Stimulated activated naive CD4-positive, alpha-beta T cell treated with Interleukin-2 at 50 U/mL for 16 hours (primary cell): ENCODE measurements at places on chromosomes 6 and 20.

- DNase-seq, result no peak
Measured at GRCh38 chr6:139030228-139030963, 1.9 kb downstream of the ABRACL start.

DNA sequence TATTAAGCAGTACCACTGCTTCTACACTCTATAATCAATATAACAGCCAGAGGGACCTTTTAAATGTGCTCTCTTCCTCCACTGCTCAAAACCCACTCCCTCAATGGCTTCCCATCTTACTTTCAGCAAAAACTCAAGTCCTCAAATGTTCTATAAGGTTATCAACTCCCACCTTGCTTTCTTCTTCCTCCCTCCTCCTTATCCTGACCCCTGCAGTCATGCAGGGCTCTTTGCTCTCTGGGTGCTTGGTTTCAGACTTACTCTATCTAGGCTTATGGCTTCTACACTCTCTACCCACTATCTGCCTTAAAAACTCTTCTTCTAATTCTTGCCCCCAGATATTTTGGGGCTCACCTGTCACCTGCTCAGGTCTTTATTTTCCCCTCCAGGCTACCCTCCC is 5.3 kb downstream of the ARHGAP18 start:
- no peak for DNase-seq

DNA sequence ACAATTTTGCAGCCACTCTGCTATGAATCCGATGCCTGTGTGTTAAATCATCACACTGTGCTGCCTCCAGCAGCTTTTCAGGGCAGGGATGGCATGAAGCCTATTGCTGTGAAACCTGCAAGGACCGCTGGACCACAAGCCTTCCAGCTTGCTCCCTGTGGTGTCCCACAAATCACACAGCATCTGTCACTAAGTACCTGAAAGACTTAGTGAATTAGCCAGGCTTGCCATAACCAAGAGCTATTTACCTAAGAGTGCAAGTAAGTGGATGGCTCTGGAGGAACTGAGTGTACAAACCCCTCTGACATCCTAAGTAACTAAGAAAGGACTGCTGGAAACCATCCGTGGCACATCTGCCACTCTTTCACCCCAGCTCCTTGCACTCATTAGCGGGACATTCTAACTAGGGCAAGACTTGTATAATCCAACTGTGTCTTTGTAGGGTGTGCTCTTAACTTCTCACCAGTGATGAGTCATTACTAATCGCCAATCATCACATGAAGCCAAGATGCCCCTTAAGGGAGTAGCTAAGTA is 34.7 kb downstream of the FOXQ1 start:
- no peak for DNase-seq

DNA sequence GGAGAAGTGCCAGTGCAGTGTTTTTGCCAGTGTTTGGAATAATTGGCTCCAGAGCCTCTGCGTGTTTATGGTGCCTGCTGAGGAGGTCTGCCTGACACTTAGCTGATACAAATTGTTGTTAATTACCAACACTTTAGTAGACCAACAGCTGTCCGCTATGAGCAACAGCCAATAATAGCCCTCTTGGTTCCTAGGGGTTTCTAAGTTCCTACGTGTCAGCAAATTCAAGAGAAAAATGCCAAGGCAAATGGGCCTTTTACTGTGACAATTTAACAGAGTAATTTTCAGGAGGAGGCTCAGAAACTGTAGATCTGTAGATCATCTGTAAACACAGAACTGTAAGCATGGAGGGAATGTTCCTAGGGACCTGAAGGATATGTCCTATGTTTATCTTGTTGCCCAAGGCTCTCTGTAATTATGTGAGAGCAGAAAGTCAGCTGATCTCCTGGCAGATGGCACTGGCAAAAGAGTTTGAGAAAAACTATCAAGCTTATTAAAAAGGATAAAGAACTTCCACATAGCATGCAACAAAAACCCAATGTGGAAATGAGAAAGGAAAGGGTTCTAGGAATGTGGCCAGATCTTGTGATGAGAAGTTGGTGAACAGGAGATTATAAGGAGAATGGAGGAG is 157.7 kb downstream of the GJA1 start:
- no peak for DNase-seq

DNA sequence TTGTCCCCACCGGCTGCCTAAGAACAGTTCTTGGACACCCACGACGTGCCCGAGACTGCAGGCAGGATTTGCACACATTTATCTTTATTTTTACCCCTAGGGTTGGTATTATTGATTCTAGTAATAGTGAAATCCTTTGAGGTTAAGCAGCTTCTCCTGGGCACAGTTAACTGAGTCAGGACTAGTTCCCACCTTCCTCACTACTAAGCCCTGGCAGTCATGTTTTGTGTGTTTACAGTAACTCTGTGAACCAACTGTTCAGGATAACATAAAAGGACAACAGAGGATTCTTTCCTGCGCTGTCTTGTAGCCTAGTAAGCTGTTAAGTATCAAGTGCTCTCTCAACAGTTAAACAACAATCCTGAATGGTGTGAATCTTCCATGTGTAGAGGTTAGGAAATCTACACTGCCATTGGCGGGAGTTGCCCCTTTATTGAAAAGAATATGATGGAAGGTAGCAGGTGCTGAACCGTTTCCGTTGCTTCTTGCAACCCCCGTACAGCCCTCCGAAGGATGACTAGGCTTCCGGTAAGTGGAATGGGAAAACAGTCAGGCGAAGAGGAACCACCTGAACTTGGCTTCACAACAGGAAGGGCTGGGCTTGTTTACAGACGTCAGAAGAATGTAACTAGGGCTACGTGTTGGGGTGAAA is 979 bp upstream of the SOD2 start:
- DNase-seq, result peak; percentile 16

DNA sequence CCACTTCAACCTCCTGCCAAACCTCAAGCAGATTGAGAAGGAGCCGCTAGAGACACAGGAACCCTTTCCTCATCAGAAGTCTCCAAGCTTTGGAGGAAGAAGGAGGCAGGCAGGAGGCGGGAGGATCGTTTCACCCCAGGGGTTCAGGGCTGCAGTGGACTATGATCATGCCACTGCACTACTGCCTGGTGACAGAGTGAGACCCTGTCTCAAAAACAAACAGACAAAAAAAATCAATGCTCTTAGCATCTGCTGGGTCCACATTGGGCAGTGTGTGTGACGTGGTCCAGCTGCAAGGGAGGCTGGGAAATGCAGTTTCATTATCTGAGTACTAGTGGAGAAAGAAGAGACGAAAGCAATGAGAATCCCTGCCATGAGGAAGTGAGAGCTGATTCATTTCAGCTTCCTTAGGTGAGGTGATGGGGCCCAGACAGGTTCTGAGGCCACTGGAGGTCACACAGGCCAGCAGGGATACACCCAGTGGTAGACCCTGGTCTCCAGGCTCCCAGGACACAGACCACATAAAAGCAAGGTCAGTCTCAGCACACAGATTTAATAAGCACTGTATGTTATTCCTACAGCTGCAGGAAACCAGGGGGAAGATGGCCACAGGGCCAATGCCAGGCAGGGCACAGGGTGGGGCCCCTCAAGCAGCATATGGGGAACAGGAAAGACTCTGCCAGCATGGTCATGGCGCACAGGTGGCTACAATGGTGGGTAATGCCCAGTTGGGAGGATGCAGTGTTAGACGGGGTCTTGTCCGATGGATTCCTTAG is 4.3 kb downstream of the GFRA4 start:
- DNase-seq, result no peak

GRCh38 chr20:42204109-42204660 is 586.0 kb upstream of the CHD6 start:
- DNase-seq, result no peak

GRCh38 chr20:23231561-23232218 is 118.9 kb upstream of the NXT1 start:
- DNase-seq, result no peak

- no peak for DNase-seq
Measured at GRCh38 chr6:24004062-24004461, 122.0 kb upstream of the NRSN1 start.

DNA sequence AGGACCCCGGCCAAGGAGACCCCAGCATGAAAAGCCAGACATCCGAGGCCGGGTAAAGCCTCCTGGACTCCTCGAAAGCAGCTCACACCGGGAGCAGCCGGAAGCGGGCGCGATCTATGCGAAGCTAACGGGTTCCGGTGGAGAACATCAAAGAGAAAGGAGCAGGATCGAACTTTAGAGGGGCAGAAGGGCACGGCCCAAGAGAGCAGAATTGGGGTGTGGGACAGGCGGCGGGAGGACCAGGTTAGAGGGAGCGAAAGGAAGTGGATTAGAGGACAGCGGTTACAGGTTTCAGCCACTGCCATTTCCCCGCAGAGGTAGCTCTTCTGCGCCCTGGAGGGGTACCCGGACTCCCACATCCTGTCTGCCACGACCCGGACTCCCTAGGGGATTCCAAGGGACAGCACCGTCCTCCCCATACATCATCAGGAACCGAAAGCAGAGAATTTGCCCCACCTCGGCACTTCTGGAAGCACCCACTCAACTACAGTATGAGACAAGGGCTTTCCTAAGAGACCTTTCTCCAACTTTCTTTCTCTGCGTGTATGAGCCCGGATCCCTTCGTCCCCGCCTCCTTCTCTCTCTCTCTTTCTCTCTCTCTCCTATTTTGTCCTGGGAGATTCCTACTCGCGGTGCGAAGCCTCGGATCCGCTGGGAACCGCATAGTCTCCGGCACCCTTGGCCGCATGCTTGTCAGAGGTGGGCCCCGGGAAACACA is 507 bp upstream of the VGLL2 start:
- no peak for DNase-seq

DNA sequence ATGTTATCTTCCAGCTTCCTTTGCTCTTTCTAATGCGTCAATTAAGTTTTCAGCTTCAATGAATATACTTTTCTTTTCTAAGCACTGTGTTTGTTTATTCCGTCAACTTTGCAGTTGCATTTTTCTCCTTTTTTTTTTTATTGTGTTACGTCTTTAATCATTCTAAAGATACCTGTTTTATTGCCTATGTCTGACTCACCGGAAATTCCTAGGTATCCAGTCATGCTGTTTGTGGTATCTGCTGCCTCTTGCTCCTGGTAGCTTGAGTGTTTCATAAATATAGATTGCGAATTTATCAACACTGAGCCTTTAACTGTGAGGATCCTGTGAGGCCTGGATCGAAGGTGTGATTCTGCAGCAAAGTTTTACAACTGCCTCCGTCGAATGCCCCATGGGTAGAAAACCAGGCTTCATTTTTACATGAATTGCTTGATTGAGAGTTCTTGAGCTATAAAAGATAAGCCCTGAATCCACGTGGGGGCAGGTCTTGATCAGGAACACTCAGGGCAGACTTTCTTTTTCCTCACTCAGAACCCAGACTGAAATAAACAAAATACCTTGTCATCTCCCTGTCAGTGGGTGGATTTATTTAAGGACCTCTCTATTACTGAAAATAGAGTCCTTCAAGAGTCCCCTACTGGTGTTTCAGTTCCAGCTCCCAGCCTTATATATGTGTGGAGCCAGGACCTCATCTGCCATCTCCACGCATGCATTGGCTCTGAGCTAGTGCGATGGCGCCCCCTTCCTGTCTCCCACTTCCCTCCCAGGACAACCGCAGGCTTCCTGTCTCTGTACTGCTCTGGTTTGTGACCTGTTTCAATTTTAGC is 60.1 kb upstream of the LRRC1 start:
- no peak for DNase-seq

DNA sequence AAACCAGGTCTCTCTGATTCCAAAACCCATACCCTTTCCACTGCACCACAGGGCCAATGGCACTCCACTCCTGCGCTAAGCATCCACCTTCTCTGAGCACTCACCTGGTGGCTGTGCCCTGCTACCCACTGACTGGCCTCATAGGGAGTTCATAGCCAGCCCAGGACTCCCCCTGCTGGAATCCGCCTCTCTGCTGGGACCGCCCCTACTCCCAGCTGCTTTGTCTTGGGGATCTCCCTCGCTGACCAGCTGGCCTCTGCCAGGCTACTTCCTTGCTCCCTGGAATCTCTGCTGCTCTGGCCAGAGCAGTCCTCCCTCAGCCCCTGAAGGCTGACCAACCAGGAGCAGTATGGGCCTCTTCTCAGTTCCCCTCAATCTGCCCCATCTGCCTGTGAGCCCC is 129.7 kb downstream of the FAXC start:
- DNase-seq, result no peak

DNA sequence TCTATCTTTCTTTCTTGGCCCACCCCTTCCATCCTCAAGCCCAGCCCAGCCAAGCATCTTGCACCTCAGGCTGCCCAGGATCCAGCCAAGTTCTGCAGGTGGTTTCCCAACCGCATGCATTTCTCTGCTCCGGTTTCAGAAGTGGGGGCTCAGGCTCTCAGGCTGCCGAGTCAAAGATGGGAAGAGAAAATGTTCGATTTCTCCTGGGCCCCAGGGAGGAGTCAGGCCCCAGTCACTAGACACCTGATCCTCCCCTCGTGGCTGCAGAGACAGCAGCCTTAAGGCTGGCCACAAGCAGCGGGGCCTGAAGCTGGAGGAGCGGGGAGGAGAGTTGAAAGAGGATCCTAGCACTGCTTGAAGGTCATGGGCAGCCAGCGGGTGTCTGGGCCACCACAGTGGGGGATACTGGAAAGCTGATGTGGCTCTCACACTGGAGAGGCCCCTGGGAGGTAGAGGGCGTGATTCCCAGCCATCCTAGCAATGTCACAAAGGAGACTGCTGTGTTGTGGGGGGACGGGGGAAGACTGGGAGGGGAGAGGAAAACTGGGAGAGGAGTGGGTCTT is 42.2 kb upstream of the ZFAND3 start:
- DNase-seq, result no peak

GRCh38 chr20:15199698-15200097 is 862.3 kb upstream of the FLRT3 start:
- DNase-seq, result no peak

DNA sequence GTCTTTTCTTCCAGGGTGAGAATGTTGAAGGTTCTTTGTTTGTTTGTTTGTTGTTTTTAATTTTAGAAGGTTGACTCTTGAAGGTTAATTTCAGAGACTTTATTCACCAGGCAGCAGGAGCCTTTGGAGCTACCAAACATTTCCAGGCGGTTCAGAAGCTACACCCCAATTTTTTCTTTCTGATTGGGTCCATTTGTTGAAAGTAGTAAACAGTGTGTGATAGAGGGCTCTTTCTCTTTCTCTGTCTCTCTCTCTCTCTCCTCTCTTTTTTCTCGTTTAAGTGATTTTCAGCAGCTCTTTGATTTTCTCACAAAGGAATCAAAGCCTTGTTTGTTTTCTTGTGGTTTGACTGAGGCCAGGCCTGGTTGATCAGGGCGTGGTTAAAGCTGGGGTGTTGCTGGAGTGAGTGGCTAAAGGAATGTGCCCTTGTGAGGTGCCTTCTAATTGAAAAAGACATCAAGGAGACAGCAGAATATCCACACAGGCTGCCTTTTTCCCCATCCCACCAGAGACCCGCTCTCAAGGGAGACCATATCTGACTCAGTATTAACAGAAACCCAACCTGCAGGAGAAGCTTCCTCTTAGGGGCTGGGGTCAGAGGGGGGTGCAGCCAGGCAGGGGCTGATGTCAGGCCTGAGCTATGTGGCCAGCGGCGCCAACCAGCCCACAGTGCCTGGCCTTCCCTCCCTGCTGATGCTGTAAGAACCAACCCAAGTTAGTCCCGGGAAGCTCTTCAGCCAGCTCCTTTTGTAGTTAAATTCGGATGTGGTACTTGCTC is 40.4 kb upstream of the NAA20 start:
- no peak for DNase-seq
